ENCODE measurements at places on chromosomes 1 and 21. TPM values are rescaled to one million over a fixed set of nuclear protein-coding genes. Genes with fewer than 3 reads are reported as not detected.

Gene TMEM61
- total RNA-seq = not detected

Gene WNT4
- total RNA-seq = under 0.01 TPM

Gene FNDC5
- 4.6 TPM for total RNA-seq

Gene SH2D2A
- not detected for total RNA-seq

Gene CYP4X1
- total RNA-seq = not detected

Gene SFN
- total RNA-seq = 1.8 TPM

Gene CAMK1G
- total RNA-seq = not detected

Gene RGS18
- total RNA-seq = not detected

Gene CDC42SE1
- total RNA-seq = 23.6 TPM

Gene MTARC1
- 0.86 TPM for total RNA-seq

Gene ZZZ3
- 61.7 TPM for total RNA-seq

Gene C1orf210
- not detected for total RNA-seq

Gene DEPDC1
- 0.34 TPM for total RNA-seq

Gene FCMR
- not detected for total RNA-seq

Gene FTCD
- 0.60 TPM for total RNA-seq

Gene KRTAP12-2
- total RNA-seq = not detected

Gene CFHR3
- not detected for total RNA-seq

Gene ANKRD13C
- 26.0 TPM for total RNA-seq

Gene COL16A1
- 115 TPM for total RNA-seq

Gene LRRIQ3
- total RNA-seq = 1.1 TPM

Gene PER3
- total RNA-seq = 7.0 TPM

Gene C1QC
- not detected for total RNA-seq

Gene EIF3I
- 375 TPM for total RNA-seq

Gene FCAMR
- total RNA-seq = under 0.01 TPM

Gene F3
- 2.2 TPM for total RNA-seq

Gene BCL2L15
- total RNA-seq = under 0.01 TPM

Gene TAS1R1
- total RNA-seq = 0.17 TPM

Gene ASAP3
- total RNA-seq = 95.2 TPM

Gene ANKRD35
- 2.9 TPM for total RNA-seq

Gene ANGPTL3
- not detected for total RNA-seq

Gene NUAK2
- total RNA-seq = 0.43 TPM

Gene ST6GALNAC5
- under 0.01 TPM for total RNA-seq

Gene CYP4A11
- total RNA-seq = not detected

Gene CYB561D1
- 3.6 TPM for total RNA-seq

Gene OR2M3
- total RNA-seq = not detected

Gene PRKAA2
- 1.1 TPM for total RNA-seq

Gene KCNJ15
- 0.16 TPM for total RNA-seq

Gene DONSON
- 10.1 TPM for total RNA-seq

Gene NR1I3
- total RNA-seq = not detected

Gene PRKCZ
- total RNA-seq = 8.5 TPM

Gene FCRL6
- total RNA-seq = not detected

Gene OPTC
- total RNA-seq = not detected

Gene CFAP141
- not detected for total RNA-seq

Gene SOX13
- total RNA-seq = 1.8 TPM

Gene SPATA46
- total RNA-seq = not detected

Gene LCE1B
- total RNA-seq = not detected
